ENCODE measurements at places on chromosomes 1 and 21.

DNA sequence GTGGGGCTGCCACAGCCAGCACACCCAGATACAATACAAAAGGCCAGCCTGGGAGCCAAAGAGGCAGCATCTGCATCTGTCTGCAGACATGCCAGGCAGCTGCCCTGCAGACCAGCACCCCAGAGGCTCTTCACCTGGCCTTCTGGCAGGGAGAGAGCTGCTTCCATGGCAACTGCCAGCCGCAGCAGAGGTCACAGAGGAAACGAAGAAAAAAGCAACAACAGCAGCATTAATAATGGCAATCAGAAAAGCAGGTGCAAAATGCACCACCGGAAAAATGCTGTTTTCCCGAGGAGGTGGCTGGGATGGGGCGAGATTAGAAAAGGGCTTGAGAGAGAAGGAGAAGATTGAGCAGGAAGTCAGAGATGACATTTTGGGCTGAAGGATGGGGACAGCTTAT is 309.5 kb downstream of the PCP4 start:
- no peak for DNase-seq

- DNase-seq = no peak
Measured at GRCh38 chr1:161158316-161159010, 837 bp upstream of the USP21 start.

- peak; percentile 49 for DNase-seq
Measured at GRCh38 chr1:193368302-193368701, 181.9 kb upstream of the B3GALT2 start.

- DNase-seq = no peak
Measured at GRCh38 chr1:116820369-116820768, 66.1 kb downstream of the CD2 start.

DNA sequence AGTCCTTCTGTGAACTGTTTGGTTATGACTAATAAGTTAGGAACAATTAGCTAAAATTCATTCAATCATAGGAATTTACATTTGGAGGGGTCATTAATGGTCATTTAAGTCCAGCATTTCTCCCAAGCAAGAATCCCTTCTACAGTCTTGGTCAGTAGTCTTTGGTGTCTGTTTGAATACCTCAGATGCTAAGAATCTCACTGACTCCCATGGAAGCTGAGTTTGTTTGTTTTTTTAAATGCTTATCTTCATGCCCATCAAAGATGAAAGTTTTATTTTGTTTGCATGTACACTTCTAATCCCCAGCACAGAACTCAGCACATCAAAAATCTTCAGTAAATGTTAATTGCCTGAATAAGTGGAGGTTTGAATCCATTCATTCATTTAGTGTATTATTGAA is 41.3 kb upstream of the SLC44A3 start:
- no peak for DNase-seq

GRCh38 chr1:230861970-230862595 is 6.2 kb downstream of the C1orf198 start:
- no peak for DNase-seq

- DNase-seq = peak; percentile 87
Measured at GRCh38 chr21:42081138-42081537, 10.0 kb downstream of the UMODL1 start.

DNA sequence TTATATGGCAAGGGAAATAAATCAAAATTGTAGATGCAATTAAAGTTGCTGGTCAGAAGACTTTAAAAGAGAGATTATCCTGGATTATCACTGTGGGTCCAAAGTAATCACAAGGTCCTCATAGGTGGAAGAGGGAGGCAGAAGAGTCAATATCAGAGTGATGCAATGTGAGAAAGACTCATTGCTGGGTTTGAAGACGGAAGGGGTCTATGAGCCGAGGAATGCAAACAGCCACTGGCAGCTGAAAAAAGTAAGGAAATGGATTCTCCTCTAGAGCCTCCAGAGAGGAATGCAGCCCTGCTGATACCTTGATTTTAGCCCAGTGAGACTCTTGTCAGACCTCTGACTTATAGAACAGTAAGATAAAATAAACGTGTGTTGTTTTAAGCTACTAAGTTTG is 59.8 kb upstream of the MUTYH start:
- DNase-seq = no peak

GRCh38 chr1:204190212-204191211 is 5.8 kb downstream of the KISS1 start:
- peak; percentile 80 for DNase-seq

DNA sequence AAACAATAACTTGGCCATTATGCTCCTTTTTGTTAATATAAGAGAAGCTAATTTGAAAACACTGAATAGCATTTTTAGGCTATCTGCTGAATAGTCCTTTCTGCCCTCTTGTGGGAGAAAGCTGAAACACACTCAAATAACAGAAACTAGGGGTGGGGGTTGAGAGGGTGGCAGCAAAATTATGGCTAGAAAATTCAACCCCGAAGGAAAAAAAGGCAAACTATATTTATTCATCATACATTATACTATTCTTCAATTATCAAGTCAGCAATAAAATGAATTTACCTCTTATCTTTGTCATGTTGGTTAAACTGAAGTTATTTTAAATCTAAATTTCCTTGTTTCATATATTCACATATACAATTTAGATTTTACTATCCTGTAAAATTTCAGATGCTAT is 255.9 kb downstream of the FAF1 start:
- peak; percentile 36 for DNase-seq

GRCh38 chr21:33800753-33801423 is 114.7 kb downstream of the ATP5PO start:
- no peak for DNase-seq

- no peak for DNase-seq
Measured at GRCh38 chr1:145795257-145795881, 28.5 kb downstream of the RNF115 start.

GRCh38 chr1:15063346-15063745 is 90.2 kb upstream of the TMEM51 start:
- DNase-seq = no peak

GRCh38 chr1:37672136-37672870 is 20.0 kb upstream of the CDCA8 start:
- DNase-seq = no peak

DNA sequence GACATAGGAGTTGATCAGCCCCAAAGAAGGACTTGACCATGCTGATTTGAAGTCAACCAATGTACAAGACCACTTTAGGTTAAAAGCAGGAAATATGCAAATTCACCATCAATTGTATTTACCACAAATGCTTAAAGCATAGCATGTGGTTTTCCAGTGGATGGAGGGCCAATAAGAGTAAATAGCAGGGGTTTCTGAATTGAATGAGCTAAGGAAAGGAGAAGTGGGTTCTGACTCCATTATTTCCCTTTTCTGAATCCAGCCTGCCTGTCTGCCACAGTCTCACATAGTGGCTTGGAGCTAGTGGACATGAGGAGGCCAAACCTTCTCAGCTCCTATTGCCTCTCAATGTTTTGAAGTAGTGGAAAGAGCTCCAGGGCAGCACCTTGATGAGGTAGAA is 7.2 kb upstream of the TNFSF18 start:
- peak; percentile 10 for DNase-seq

DNA sequence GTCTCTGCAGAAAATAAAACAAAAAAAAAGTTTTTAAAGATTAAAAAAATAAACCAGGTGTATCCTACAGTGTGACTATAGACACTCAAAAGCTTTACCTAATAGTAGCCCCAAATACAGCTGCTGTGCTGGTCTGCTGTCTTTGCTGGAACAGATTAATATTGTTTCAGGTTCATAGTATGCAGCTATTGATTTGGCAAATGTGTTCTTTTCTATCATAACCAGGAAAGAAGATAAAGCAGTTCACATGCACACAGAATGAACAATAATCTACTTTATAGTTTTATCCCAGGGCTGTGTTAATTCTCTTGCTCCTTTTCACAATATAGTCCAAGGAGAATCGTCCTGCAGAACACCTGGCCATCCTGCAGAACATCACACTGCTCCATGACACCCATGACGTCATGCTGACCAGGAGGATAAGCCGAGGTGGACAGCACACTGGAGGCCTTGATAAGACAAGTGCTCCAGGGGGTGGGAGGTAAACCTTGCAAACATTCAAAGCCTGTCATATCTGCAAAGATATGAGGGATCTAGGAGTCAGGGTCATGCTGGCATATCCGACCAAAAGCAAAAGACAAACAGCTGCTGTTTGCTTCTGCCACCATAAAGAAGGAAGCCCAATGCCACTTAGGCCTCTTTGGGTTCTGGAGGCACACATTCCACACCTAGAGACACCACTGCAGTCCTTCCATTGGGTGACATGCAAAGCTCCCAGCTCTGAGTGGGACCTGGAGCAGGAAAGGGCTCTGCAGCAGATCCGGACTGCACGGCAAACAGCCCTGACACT is 86.1 kb upstream of the SLC2A1 start:
- DNase-seq = no peak

DNA sequence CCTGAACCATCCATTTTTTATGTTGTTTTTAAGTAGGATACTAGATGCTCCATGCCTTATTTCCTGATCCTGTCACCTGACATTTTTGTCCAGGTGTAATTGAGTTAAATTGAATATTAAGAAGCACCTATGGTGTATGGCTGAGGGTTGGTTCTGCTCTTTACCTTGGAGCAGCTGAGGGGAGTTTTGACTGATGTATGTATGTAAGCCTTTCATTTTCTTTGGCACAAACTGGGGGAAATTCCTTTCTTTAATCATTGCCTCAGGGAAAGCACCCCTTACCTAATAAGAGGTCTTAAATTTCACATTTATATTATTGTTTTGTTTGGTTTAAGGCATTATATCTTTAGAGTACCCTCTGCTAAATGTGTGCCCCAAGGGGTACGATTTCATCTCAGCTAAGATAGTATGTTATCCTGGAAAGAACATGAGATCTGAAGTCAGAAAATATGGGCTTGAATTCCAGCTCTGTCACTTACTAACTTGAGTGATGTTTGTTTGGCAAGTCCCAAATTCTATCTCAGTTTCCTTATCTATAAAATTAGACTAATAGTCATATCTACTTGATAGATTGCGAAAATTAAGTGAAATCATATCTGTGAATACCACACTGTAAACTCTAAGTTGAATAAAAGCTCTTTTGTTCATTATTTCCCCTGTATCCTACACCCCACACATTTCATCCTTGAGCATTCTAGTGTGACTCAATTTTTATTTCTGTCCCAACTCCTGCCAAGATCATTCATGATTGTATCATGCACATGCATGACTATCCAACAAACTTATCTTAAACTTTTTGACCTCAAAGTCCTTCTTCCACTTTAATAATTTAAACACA is 57.7 kb upstream of the NUF2 start:
- no peak for DNase-seq

GRCh38 chr21:45504021-45504515 is 38.2 kb downstream of the SLC19A1 start:
- no peak for DNase-seq

DNA sequence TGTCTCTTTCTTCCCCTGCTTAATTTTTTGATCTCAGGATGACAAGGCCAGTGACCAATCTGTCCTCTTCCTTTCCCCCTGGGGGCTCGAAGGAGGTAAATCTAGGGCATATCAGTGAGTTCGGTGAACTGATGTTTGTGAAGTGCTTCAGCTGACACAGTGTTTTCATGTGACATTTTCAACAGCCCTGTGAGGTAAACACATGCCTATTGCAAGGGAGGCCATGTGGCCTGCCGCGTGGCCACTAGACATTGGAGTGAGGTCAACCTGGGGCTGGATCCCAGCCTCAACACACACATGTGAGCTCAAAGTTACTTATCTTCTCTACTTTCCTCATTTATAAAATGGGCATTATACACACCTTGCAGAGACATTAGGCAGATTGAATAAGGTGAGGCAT is 126.3 kb downstream of the PLPP3 start:
- DNase-seq = no peak

- no peak for DNase-seq
Measured at GRCh38 chr21:35538386-35538785, 489.3 kb upstream of the RUNX1 start.

DNA sequence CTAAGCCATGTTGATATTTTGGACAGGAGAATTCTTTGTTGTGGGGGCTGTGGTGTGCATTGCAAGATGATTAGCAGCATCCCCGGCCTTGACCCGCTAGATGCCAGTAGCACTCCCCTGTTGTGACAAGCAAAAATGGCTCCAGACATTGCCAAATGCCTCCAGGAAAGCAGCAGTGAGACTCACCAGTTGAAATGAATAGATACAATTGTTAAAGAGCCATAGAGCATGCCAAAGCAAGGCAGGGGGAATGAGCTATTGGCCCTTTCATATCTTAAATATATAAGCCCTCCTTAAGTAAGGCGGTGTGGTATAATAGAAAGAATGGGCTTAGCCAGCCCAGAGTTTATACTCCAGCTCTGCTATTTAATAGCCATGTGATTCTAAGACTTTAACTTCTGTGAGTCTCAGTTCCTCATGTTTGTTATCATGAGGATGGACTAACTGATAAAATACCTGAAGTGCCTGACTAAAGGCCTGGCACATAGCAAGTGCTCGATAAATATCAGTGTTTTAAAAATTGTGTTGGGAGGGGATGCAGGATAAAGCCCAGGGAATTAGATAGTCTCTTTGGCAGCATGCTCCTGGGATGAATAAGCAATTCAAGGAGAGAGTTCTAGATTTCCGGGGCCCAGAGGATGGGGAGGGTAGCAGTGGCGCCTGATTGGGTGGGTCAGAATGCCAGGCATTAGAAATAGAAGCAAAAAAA is 21.1 kb upstream of the RGS4 start:
- no peak for DNase-seq

DNA sequence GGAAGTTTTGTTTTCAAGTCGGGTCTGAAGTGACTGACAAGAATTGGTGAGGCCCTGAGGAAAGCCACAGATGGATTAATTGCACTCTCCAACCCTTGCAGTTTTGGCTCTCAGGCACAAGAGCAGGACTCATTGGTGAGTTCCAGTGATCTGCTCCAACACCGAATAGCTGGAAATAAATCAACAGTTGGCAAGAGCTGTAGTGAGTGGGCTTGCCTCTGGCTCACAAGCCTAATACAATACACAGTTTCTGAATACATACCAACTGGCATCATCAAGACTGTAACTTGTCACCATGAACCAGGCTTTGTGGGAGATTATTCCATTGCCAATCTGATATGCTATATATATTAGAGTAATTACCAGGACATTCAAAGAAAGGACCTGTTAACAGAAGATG is 131.6 kb downstream of the GRIK1 start:
- no peak for DNase-seq

- DNase-seq = no peak
Measured at GRCh38 chr1:84711121-84711520, 20.9 kb upstream of the SSX2IP start.

- no peak for DNase-seq
Measured at GRCh38 chr1:187010571-187011309, 182.0 kb downstream of the PLA2G4A start.

DNA sequence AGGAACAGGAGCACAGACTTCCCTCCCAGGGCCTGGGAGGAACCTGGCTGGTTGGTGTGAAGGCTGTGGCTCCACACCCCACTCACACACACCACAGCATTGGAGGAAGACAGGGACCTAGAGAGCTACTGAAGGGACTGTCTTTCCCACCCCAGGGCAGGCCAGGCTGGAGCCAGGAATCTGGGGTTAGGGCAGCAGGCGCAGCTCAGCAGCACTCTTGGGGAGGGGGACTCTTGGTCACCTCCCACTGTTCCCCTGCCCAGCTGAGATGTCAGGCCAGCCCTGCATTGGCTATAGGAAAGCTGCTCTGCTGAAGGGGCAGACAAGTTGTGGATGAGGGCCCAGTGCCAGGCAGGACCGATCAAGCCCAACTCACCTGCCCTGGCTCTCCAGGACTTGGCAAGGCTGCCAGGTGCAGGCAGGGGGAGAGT is 1.6 kb upstream of the PLEKHA6 start:
- DNase-seq = no peak
